B cell (primary cell): ENCODE measurements at places on chromosomes 6 and 20. TPM values are rescaled to one million over a fixed set of nuclear protein-coding genes. Genes with fewer than 3 reads are reported as not detected.

GRCh38 chr6:72564231-72564630 is 57.6 kb upstream of the KCNQ5 start:
- DNase-seq = no peak

GRCh38 chr6:166395778-166396177 is 13.0 kb upstream of the MPC1 start:
- no peak for DNase-seq

Gene ETV7
- 0.79 and 2.0 TPM in 2 replicates for polyA plus RNA-seq

Gene BACH2
- 41.1 and 64.8 TPM in 2 replicates for polyA plus RNA-seq

- no peak for DNase-seq
Observed at GRCh38 chr20:10648651-10649050, 25.1 kb downstream of the JAG1 start.

- no peak for DNase-seq
Observed at GRCh38 chr6:5205035-5205507, 55.7 kb downstream of the LYRM4 start.

DNA sequence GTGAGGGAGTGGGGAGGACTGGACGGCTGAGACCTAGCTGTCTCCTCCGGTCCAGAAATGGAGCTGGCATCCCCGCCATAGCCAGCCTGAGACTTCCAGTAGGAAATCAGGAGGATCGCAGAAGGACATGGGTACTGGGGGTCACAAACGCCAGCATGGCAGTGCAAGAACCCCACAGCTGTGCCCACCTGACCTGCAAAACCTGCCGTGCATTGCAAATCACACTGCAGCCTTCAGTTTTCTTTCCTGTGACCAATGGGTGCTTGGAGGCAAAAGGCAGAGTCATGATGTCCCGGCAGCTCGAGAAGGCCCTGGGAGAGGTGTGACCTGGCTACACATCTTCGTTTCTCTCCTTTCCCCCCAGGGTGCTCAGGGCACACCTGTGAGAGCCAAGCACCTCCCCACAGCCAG is 23.3 kb upstream of the PHACTR3 start:
- no peak for DNase-seq

- no peak for DNase-seq
Observed at GRCh38 chr6:168050881-168051586, 28.0 kb downstream of the FRMD1 start.

DNA sequence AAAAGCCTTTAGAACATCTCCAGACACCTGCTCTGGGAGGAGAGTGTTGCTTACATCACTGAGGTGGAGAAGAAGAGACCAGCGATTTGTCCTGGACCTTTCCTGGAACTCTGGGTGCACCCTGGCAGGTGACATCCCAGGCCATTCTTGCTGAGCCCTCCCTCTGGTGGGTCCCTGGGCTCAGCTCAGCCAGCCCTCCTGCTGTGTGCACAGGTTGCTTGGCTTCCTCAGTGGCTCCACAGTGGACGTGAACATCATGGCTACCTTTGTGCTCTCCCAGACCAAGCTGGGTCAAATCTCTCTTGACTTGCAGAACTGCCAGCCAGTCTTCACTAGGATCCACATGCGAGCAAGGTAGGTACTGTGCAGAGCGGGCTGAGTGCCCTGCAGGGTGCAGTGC is 19.9 kb upstream of the BPIFA2 start:
- DNase-seq = no peak

DNA sequence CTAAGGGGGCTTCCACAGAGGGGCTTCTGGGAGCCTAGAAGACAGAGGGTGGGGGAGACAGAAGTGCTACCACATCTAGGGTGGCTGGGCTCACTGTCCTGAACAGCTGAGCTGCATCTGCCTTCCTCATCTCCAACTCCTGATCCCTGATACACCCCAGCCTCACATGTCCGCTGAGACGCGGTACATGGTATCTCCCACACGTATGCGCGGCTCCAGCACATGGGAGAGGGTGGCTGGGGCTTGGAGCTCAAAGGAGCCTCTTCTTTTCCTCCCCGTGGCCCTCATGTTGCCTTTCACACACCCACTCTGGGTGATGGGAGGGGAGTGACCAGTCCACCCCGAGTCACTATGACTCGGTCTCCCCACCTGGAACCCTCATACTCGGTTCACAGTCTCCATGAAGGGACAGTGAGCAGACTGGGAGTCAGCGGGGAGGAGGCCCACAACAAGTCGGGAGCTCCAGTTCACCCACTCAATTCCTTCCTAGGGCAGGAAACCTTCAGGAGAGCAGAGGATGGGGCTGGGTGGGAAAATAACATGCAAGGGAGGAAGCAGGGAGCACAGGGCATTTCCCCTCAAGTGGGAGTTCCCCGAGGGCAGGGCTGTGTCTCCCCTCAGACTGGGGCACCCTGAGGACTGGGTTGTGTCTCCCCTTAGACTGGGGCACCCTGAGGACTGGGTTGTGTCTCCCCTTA is 61.7 kb downstream of the MRPL14 start:
- DNase-seq = no peak

Gene NKAIN2
- not detected in 2 replicates for polyA plus RNA-seq

GRCh38 chr6:119077643-119078375 is 655 bp downstream of the FAM184A start:
- DNase-seq = peak; percentile 65

GRCh38 chr20:21529863-21530262 is 16.0 kb upstream of the NKX2-2 start:
- DNase-seq = no peak

Gene CDC5L
- 4.1 and 7.6 TPM in 2 replicates for polyA plus RNA-seq

GRCh38 chr6:41735427-41736185 is at the start of gene TFEB:
Gene TFEB (minus strand): TSS chr6:41735608. CDS start chr6:41691213, 44,395 bp downstream.
- peak; percentile 94 for DNase-seq

Gene C20orf144
- 0.14 and 0.27 TPM in 2 replicates for polyA plus RNA-seq

- no peak for DNase-seq
Observed at GRCh38 chr20:57880571-57880892, 170.7 kb upstream of the PMEPA1 start.

Gene KIF16B
- polyA plus RNA-seq = 4.5 and 4.8 TPM in 2 replicates

Gene C6orf58
- polyA plus RNA-seq = not detected in 2 replicates

DNA sequence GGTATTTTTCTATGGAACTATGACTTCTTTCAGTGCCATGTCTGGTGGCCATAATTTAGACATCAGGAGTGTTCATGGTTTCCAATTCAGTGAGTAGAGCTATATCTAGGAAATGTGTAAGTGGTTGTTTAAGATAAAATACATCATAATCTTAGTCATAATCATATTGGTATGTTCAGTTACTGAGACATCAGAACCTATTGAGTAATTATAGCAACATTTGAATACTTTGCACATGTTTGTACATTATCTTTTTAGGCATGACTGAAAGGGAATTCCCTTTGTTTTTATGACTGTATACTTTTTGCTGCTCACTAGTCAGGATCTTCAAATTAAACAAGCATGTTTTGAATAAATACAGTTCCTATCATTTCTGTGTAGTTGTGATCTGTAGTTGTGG is 64.0 kb downstream of the STXBP5 start:
- DNase-seq = no peak

Gene RGS17
- polyA plus RNA-seq = not detected in 2 replicates

DNA sequence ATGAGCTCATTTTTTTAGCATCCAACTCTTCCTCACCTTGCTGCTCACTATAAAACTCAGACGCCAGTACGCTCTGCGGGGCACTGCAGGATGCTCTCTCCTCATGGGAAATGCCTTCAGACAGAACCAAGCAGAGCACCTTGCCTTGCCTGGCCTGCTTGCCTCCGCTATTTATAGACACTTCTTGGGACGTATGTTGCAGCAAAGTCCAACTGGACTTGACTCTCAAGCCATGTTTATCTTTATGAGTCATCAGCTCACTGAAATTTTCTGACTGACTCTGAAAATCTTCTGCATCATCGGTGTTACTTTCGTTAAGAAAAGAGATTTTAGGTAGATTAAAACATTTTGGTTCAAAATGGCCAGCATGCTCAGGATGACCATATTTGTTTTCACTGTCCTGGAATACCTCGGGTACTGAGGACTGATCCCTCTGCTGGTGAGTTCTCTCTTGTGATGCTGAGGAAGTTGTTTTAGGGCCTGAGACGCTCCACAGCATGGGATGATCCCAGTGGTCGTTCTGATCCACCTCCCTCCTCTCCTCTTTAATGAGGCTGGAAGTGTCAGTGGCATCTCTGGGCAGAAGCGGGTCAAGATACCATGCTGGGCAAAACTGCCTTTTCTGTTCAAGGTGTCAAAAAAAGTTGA is 204.5 kb downstream of the KIF16B start:
- DNase-seq = no peak
